ENCODE measurements at places on chromosomes 3 and 15. TPM values are rescaled to one million over a fixed set of nuclear protein-coding genes. Genes with fewer than 3 reads are reported as not detected.

The GOLGA8K gene
- 0.33 TPM for polyA plus RNA-seq

The ERC2 gene
- polyA plus RNA-seq, result not detected

The CLEC3B gene
- 202 TPM for polyA plus RNA-seq

The GPR149 gene
- not detected for polyA plus RNA-seq

The CPLX3 gene
- not detected for polyA plus RNA-seq

The HRG gene
- polyA plus RNA-seq, result not detected

The SH3GL3 gene
- 0.13 TPM for polyA plus RNA-seq

The IGF2BP2 gene
- 3.5 TPM for polyA plus RNA-seq

The CTSH gene
- polyA plus RNA-seq, result 65.1 TPM
